Neural cell (in vitro differentiated cells): ENCODE measurements at places on chromosomes 6 and 20. TPM values are rescaled to one million over a fixed set of nuclear protein-coding genes. Genes with fewer than 3 reads are reported as not detected.

Gene TBXT
- not detected in 2 replicates for polyA plus RNA-seq

Gene TUBB2B
- polyA plus RNA-seq: 3,172 and 3,711 TPM in 2 replicates

Gene SYS1
- 15.8 and 16.1 TPM in 2 replicates for polyA plus RNA-seq

Gene HMGN4
- polyA plus RNA-seq: 125 and 138 TPM in 2 replicates

Gene TGM3
- polyA plus RNA-seq: 0.10 and 0.24 TPM in 2 replicates

Gene C6orf58
- 0.52 and 0.97 TPM in 2 replicates for polyA plus RNA-seq

Gene CYP39A1
- polyA plus RNA-seq: 1.4 and 2.0 TPM in 2 replicates
